Stimulated activated CD8-positive, alpha-beta memory T cell treated with anti-CD3 and anti-CD28 coated beads, Interleukin-4, amount 100 ng/mL, for 48 hours (primary cell): ENCODE measurements at places on chromosomes 5 and 9.
A peak's percentile ranks its signal among the peaks of the same experiment; 100 is the strongest.

DNA sequence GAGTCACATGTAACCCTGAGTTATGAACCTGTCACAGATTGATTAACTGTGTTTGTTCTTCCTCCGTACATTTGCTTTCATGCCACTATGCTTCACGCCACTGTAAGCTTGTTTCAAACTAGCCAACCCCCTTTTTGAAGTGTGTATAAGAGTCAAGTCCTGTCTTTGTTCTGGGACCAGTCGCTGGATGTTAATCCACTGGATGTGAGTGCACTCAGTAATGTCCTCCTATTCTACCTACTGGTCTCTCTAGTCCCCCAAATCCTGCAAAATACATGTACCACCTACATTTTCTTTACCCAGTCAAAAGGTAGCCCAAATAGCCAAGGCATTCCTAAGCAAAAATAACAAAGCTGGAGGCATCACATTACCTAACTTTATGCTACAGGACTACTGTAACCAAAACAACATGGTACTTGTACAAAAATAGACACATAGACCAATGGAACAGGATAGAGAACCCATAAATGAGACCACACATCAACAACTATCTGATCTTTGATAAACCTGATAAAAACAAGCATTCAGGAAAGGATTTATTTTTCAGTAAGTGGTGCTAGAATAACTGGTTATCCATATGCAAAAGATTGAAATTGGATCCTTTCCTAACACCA, 1139.1 kb upstream of the SEMA6A start:
- no peak for DNase-seq

DNA sequence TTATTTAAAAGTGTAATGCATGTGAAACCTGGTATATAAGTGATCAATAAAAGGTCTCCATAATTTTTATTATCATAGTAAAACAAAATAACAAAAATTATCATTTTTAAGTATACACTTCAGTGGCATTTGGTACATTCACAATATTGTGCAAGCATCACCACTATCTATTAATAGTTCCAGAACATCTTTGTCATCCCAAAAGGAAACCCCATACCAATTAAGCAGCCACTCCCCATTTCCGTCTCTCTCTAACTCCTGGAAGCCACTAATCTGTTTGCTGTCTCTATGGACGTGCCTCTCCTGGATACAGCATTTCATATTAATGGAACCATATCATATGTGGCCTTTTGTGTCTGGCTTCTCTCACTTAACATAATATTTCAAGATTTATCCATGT, 7.6 kb downstream of the OLFML2A start:
- no peak for DNase-seq

DNA sequence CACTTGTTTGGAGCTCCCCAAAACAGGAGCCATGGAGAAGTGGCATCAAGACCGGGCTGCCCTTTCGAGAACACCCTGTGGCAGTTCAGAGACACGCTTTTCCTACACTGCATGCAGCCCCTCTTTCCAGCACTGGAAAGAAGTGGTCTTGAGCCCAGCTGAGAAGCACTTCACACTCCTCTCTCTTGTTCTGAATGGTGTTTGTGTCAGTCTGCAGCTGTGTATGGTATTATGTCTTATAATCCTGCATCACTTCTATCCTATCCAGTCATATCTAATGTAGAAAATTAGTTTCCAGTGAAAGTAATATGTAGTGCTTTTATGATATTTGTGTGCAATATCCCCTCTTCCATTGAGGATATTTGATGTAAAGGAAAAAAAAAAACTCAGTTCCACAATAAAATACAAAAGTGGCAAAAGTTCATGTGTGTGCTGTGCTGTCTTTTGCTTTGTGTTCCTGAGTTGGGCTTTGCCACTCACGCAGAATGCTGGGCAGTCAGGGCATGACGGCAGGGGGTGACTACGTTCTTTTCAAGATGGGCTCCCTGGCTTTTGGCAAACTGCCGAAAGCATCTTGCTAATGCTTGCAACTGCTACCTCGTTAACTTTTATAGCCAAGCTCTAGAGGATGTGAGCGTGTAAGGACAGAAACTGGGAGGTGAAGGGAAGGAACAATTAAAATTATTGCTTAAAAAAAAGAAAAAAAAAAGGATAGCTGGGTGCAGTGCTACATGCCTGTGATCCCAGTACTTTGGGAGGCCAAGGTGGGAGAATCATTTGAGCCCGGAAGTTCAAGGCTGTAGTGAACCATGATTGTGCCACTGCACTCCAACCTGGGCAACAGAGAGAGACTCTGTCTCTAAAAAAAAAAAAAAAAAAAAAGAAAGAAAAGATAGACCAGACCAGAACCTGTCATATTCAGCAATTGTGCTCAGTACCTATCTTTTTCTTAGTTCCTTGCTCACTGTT, 102.2 kb downstream of the MAP1B start:
- DNase-seq: no peak

DNA sequence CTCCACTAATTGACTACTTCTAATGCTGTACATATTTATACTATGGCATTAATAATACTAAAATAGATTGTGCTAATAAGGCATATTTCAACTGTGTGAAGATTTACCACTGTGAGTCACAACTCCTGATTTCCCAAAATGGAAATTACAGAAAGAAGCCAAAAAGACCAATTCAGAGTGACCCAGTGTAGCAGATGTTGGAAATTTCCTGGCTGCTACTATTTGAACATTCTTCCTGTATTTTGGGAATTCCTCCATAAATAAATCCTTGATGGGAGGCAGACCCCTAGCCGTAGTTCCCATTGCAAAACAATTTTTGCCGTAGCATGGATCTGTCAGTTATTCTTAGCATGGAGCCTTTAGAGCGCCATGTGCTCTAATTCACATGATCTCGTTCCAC, 11.4 kb upstream of the PRUNE2 start:
- no peak for DNase-seq

DNA sequence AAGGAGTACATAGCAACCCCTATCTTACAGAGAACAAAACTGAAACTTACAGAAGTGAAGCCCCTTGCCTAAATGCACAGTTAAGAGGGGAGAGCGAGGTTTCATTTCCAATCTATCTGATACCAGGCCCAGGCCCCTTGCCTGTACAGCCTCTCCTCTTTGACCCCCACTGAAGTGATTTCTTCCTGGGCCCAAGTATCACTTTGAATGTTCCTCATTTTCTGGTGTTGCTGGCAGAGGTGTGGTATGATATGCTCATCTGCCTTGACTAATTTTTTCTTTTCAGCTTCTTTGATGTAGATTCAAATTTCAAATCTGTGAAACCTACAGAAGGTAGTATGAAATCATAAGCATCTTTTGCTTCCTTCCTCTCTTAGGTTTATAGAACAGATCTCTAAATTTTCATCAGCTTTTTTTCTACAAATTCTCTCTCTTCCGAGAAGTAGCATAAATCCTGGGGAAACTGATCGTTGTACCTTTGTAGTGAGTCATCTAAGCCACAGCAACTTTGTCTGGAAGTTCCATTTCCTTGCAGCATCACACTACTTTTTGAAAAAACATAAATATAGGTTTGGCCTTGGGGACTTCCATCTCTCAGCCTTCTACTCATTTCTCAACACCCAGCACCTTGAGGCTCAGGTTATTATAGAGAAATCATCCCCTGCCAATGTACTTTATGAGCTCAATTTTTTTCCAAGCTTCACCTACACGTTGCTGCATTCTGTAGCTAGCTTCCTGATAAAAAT, 402.4 kb upstream of the PTGER4 start:
- peak; percentile 43 for DNase-seq

- DNase-seq: no peak
Measured at GRCh38 chr9:88370346-88370745, 17.9 kb upstream of the SPIN1 start.

- DNase-seq: no peak
Measured at GRCh38 chr5:31880449-31880848, 241.5 kb downstream of the PDZD2 start.

DNA sequence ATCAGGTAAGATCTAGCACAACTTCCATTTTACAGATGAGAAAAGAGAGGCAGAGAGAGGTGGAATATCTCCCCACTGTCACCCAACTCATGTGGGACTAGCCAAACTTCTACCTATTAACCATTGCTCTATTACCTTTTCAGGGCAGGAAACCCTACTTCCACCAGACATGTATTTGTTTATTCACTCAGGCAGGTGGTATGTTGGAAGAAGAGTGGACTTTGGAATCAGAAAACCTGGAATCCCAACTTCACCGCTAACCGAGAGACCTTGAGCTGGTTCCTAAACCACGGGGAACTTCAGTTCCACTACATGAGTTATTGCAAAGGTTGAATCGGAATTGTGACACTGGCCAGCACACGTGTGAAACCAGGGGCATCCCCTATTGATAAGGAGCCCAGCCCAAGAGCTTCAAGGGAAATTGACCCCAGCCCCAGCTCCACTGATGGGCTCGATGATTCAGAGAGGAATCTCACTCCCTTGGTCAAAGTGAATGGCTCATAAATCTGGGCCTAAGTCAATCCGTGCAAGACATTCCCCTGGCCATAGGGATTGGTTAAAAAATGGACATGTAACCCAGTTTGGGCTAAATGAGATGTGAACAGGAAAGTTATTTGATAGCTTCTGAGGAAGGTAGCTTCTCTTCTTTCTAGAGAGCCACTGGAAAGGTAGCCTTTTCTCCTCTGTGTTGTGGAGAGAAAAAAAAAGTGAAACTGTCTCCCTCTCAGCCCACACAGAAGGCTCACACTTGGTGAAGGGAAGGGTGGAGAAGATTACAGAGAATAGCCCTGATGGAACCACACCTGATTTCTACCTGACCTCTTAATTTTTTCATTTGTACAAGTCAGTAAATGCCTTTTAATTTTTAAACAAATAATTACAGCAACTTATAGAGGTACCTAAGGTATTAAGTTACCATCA, 5.5 kb upstream of the GLIS3 start:
- no peak for DNase-seq

DNA sequence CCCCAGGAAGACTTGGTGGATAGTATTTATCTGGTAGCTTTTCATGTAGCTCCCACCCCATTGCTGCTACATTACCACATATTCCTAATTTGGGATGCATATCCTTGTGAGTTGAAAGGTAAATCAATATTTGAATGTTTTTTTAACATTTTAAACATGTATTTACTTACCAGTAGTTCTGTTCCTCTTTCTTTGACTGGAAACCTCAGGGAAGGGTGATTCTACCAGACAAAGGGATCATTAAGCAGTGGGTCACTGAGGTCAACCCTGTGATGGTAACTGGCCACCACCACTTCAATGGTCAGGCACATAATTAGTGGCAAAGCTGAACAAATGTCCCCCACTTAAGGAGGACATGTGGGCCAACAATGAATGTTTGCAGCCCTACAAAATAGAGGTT, 27.2 kb upstream of the KLF9 start:
- DNase-seq: no peak

DNA sequence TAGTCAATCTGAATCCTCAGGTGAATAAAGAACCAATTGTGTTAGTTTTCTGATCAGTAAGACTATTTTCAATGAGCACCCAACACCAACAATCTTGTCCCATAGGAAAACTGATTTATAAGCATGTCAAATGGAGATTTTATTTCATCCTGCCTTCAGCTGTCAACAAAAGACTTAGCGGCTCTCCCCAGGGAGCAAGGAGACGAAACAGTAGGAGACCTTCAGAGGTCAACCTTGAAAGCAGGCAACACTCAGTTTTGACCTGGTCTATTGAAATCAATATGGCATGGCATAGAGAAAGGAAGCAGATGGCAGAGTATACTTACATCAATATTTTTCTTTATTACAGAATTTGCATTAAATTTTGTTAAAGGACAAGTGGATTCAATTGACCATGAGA, 34.1 kb downstream of the ZNF622 start:
- DNase-seq: no peak

- DNase-seq: no peak
Measured at GRCh38 chr9:124897570-124898460, 35.9 kb downstream of the ARPC5L start.

GRCh38 chr5:71767661-71768060, 48.6 kb downstream of the CARTPT start:
- DNase-seq: no peak

DNA sequence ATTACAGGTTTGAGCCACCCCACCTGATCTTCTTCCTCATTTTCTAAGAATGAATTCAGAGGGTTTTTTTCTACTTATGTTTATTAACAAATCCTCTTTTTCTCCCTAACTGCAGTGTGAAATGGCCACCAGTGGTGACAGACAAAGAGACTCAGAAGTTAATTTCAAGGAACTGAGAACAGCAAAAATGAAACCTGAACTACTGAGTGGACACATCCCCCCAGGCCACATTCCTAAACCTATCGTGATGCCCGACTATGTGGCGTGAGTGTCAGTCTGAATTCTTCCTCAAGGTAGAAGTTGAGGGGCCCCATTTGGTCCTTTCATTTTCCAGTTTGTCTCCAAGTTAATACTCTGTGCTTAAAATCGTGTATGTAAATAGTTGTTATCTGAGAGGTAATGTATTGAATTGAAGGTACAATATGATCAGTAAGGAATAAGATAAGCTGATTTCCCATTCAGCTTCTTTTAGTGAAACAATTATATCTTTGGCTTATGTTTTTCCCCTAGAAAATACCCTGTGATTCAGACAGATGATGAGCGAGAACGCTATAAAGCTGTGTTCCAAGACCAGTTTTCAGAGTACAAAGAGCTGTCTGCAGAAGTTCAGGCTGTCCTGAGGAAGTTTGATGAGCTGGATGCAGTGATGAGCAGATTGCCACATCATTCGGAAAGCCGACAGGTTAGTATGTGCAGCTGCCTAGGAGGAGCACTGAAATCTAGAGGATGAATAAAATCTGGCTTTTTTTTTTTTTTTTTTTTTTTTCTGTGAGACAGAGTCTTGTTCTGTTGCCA, 17.7 kb downstream of the MARVELD2 start:
- DNase-seq: no peak

DNA sequence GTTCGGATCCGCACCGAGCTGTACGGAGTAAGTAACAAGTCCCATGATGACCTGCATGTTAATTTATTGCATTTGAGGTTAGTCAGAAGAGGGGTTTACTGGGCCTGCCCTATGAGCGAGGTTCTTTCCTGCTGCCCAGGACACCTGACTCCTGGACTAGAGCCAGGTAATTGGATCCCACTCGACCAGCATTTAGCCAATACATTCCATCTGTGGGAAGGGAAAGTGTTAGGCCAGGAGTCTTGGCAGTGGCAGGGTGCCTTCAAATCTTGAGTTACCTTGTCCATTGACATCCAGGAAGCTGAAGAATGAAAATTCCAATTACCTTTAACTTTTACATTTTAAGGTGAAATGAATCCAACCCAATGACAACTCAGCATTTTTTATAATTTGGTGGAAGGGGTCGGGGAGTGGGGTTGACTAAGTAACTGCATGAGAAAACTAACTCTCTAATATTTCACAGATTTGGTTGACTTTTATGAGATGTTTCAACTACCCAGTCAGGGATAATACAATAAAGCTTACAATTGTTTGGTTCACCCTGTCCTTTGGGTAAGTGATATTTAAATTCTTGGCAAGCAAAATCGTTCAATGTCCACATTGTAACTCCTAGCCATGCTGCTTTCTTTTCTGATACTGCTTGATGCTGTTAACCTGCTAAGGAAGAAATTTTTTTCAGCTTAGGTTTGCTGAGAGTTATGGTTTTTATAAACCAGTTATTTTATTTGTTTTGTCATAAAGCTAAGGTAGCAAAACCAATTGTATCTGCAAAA, 111.6 kb upstream of the IQGAP2 start:
- no peak for DNase-seq

DNA sequence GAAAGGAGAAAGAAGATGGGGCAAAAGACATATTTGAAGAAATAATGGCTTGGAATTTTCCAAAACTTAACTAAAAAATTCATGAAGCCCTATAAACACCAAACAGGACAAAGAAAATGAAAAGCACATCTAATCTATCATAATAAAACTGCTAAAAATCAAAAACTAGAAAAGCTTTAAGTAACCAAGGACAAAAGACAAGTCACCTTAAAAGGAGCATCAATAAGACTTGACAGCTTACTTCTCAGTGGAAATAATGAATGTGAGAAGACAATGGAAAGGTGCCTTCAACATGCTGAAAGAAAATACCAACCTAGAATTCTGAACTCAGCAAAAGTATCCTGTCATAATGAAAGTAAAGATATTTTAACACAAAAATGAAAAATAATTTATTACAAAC, 27.0 kb downstream of the GTF3C4 start:
- no peak for DNase-seq
